Colonic mucosa (tissue), 4 donors: ENCODE measurements at places on chromosomes 5 and 9. TPM values are rescaled to one million over a fixed set of nuclear protein-coding genes. Genes with fewer than 3 reads are reported as not detected.

GRCh38 chr5:145982572-145983318 lies 46.4 kb downstream of the SH3RF2 start:
- no peaks in the 10 kb centered on the region for H3K27me3 ChIP-seq
- H3K4me1 ChIP-seq: no peaks in the 10 kb centered on the region
- H3K4me3 ChIP-seq: no peak overlapping the region
- H3K36me3 ChIP-seq: no peaks in the 10 kb centered on the region
- no peak overlapping the region for H3K27ac ChIP-seq
- DNase-seq: no peak

- DNase-seq: no peak
- H3K27me3 ChIP-seq: no peaks in the 10 kb centered on the region
- no peaks in the 10 kb centered on the region for H3K4me1 ChIP-seq
- H3K36me3 ChIP-seq: no peaks in the 10 kb centered on the region
- H3K4me3 ChIP-seq: no peak overlapping the region
Observed at GRCh38 chr9:95250462-95251221, 66.9 kb downstream of the FANCC start.

- no peak overlapping the region for H3K27ac ChIP-seq
- DNase-seq: no peak
- H3K4me3 ChIP-seq: no peak overlapping the region
- no peaks in the 10 kb centered on the region for H3K4me1 ChIP-seq
- H3K27me3 ChIP-seq: peaks cover 7% of the 10 kb centered on the region
Observed at GRCh38 chr5:144205141-144205551, 34.5 kb downstream of the KCTD16 start.

DNA sequence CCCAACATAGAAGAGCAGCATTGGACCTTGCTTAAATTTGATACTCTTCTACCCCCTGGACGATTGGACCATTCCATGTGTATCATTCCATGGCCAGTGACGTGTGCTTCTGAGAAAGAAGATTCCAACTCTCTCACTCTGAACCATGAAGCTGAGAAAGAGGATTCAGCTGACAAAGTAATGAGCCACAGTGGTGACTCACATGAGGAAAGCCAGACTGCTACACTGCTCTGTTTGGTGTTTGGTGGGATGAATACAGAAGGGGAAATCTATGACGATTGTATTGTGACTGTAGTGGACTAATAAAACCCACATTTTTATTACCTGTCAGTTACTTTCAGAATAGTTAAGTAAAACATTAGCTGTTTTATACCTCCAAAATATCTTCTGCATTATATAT lies 7.5 kb downstream of the HSPA5 start:
- H3K27ac ChIP-seq: no peak overlapping the region
- H3K36me3 ChIP-seq: peaks cover 9% of the 10 kb centered on the region
- H3K4me3 ChIP-seq: no peak overlapping the region
- DNase-seq: no peak

- H3K36me3 ChIP-seq: no peaks in the 10 kb centered on the region
- no peak overlapping the region for H3K27ac ChIP-seq
- no peaks in the 10 kb centered on the region for H3K4me1 ChIP-seq
- H3K27me3 ChIP-seq: no peaks in the 10 kb centered on the region
Observed at GRCh38 chr9:94031946-94032345, 52.3 kb upstream of the PTPDC1 start.

GRCh38 chr9:70080481-70081119 lies 37.0 kb downstream of the MAMDC2 start:
- no peak for DNase-seq
- no peaks in the 10 kb centered on the region for H3K36me3 ChIP-seq
- no peak overlapping the region for H3K4me3 ChIP-seq
- H3K27ac ChIP-seq: no peak overlapping the region
- H3K4me1 ChIP-seq: no peaks in the 10 kb centered on the region

DNA sequence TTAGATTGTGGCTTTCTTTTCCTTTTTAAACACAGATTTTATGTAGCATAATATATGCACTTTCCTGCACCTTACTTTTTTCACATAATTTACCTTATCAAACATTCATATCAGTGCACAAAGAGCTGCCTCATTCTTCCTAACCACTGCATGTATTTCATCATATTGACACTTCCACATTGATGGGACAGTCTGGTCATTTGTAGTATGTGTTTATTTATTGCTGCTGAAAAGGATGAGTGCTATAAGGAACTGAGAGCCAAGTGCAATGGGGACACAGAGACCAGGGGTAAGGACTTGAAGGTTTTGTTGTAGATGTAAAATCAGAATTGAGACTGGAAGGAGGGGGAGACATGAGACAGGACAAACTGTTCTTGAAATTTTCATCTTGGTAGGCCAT lies 193.8 kb downstream of the SMARCA2 start:
- H3K27ac ChIP-seq: no peak overlapping the region
- no peaks in the 10 kb centered on the region for H3K36me3 ChIP-seq
- H3K27me3 ChIP-seq: no peaks in the 10 kb centered on the region

- peak; percentile 40 for DNase-seq
- H3K4me1 ChIP-seq: no peaks in the 10 kb centered on the region
- H3K27ac ChIP-seq: peak overlapping the region; percentile 53
- no peak overlapping the region for H3K4me3 ChIP-seq
- H3K27me3 ChIP-seq: no peaks in the 10 kb centered on the region
Observed at GRCh38 chr9:272251-273213, 57.9 kb downstream of the DOCK8 start.

DNA sequence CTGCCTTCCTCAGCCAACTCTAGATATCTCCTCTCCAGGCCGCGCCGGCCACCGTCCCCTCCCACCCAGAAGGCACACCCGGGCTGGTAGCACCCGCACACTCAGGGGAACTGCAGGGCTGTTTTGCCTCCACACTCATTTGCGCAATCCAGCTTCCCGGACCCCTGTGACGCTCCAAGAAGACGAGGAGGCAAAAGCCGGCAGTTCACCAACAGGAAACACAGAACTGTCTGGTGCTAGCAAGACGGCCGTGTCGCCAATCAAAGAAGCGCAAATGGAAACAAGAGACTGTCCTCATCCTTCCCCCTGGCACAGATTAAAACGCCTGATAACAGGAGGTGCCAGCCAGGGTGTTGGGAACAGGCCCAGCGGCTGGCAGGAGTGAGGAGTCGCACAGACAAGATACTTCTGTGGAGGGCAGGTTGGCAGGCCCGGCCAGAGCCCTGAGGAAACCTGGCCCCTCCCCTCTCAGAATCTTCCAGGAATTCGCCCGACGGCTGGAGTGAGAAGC lies 7.8 kb downstream of the AGPAT2 start:
- no peaks in the 10 kb centered on the region for H3K4me1 ChIP-seq
- H3K27ac ChIP-seq: no peak overlapping the region
- no peaks in the 10 kb centered on the region for H3K27me3 ChIP-seq
- DNase-seq: no peak

DNA sequence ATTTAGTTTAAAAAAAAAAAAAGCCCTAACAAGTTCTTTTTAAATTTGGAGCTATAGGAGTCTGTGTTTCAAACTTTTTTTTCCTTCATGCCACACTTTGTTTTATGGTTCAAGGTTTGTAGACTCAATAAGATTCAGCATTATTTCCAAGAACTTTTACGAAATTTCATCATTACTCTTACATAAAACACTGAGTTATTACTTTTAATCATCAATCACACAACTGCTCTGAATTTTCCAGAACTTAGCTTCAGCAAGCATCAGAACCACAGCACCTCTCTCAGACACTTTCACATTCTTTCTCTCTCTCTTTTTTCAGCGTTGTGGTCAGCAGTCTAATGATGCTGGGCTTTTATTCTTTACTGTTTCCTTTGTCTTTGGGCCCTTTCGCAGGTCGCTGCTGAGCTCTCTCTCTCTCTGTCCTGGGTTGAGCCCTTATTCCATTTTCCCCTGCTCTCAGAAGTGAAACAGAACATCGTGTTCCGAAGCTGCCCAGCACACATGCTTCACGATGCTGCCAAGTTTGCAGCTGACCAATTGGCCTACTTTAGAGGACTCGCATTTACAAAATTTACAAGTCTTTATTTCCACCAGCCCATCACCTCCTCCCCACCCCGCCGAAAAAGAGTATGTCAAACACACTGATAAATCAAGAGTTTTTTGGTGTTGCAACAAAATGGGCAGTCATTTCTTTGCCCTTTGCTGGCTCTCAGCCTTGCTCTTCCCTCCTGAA lies 44.6 kb upstream of the PIK3R1 start:
- H3K4me3 ChIP-seq: no peak overlapping the region
- H3K36me3 ChIP-seq: no peaks in the 10 kb centered on the region
- peak; percentile 34 for DNase-seq
- no peak overlapping the region for H3K27ac ChIP-seq

GRCh38 chr5:149603920-149604319 lies 22.6 kb downstream of the ARHGEF37 start:
- no peak for DNase-seq
- no peak overlapping the region for H3K4me3 ChIP-seq
- no peaks in the 10 kb centered on the region for H3K27me3 ChIP-seq
- peaks cover 15% of the 10 kb centered on the region for H3K4me1 ChIP-seq
- H3K36me3 ChIP-seq: no peaks in the 10 kb centered on the region
- peak overlapping the region; percentile 31 for H3K27ac ChIP-seq

- no peaks in the 10 kb centered on the region for H3K27me3 ChIP-seq
- no peaks in the 10 kb centered on the region for H3K36me3 ChIP-seq
- no peak for DNase-seq
- no peak overlapping the region for H3K4me3 ChIP-seq
- H3K27ac ChIP-seq: peak overlapping the region; percentile 59
Observed at GRCh38 chr5:172868436-172868923, 34.4 kb downstream of the ERGIC1 start.

- no peak for DNase-seq
- no peak overlapping the region for H3K4me3 ChIP-seq
- H3K27me3 ChIP-seq: no peaks in the 10 kb centered on the region
- H3K36me3 ChIP-seq: no peaks in the 10 kb centered on the region
Observed at GRCh38 chr9:124743686-124744348, 27.3 kb downstream of the NR6A1 start.

- no peaks in the 10 kb centered on the region for H3K36me3 ChIP-seq
- H3K4me3 ChIP-seq: no peak overlapping the region
- no peaks in the 10 kb centered on the region for H3K27me3 ChIP-seq
- H3K4me1 ChIP-seq: peaks cover 4% of the 10 kb centered on the region
Observed at GRCh38 chr5:96880444-96881164, 4.3 kb downstream of the ERAP2 start.

- no peaks in the 10 kb centered on the region for H3K36me3 ChIP-seq
- H3K27me3 ChIP-seq: no peaks in the 10 kb centered on the region
- H3K4me3 ChIP-seq: no peak overlapping the region
- DNase-seq: no peak
Observed at GRCh38 chr5:127187706-127188105, 102.9 kb upstream of the MEGF10 start.

DNA sequence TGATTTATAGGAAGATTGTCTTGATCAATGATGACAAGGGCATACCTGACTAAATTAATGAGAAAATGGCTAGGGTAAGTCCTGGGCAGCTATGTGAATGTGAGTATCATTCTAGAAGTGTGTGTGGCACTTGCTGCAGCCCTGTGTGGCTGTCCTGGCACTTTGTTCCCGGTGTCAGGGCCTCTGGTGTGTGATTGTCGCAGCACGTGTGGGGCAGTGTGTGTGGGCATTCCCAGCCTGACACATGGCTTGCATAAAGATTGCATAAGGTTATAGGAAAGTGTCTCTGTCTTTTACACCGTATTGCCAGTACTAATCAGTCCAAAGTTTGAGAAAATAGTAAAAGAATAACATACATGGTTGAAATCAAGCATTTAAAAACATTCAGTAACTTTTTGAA lies 74.4 kb downstream of the TRIO start:
- H3K27me3 ChIP-seq: no peaks in the 10 kb centered on the region
- DNase-seq: no peak
- H3K36me3 ChIP-seq: no peaks in the 10 kb centered on the region

DNA sequence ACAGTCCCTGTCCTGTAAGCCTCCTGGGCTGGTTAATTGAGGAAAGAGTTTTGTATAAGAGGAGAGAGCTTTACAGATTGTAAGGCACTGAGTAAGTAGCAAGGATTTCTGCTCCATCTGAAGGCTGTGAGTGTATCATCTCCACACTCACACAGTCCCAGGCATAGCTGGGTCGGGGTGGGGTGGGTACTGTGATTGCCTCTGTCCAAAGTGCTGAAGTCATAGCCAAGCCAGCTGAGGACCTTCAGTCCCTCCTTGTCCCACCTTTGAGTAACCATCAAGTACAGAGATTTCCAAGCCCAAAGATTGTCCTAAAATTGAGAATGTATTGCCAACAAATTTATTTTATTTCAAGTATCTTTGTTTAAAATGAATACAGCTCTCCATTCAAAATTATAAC lies 5.5 kb upstream of the DNAJB5 start:
- H3K36me3 ChIP-seq: no peaks in the 10 kb centered on the region
- no peak overlapping the region for H3K27ac ChIP-seq
- H3K4me3 ChIP-seq: no peak overlapping the region
- H3K27me3 ChIP-seq: no peaks in the 10 kb centered on the region
- DNase-seq: no peak

DNA sequence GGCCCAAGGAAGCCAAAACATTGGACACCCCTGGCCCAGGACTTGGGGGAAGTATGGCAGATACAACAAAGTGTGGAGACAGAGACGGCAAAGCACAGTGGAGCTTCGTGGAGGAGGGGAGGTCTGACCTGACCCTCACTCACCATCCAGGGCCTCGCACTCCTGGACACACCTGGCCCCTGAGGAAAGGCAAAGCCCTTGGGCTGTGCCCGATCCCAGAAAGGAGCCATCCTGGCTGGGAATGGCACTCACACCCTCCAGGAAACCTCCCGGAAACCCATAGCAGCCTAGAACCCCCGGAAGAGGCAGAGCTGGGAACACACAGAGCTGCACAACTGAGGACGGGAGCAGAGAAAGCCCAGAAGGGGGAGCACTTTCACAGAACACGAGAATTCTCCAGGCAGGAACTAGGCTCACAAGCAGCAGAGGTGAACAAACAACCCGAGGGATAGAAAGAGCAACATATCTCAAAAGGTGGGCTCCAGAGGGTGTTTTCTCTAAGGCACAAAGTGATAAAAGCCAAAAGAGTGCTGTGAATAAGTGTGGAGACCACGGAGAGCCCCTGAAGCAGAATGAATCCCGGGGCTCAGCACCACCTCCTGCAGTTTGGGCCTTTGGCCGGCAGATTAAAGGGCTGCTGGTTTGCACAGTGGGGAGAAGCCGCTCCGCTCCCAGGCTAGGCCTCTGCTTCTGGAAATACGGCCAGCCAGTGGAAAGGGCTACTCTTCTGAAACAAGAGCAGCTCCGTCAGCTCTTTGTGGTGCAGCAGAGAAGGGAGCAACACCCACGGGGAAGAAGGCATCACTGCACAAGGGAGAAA lies 108.2 kb downstream of the UBE2R2 start:
- H3K27ac ChIP-seq: no peak overlapping the region
- H3K4me3 ChIP-seq: no peak overlapping the region
- H3K36me3 ChIP-seq: peaks cover 19% of the 10 kb centered on the region
- peak; percentile 48 for DNase-seq
- H3K27me3 ChIP-seq: no peaks in the 10 kb centered on the region
- no peaks in the 10 kb centered on the region for H3K4me1 ChIP-seq

The GCNT1 gene
- total RNA-seq: 59.9 TPM

The C5 gene
- total RNA-seq: 1.5 TPM

The PCDHA11 gene
- total RNA-seq: not detected

The UBAP2 gene
- total RNA-seq: 42.0 TPM

The SH2D3C gene
- 3.5 TPM for total RNA-seq

The IL13 gene
- total RNA-seq: not detected

The TPPP gene
- total RNA-seq: 1.7 TPM
